ENCODE measurements at places on chromosomes 4 and X. TPM values are rescaled to one million over a fixed set of nuclear protein-coding genes. Genes with fewer than 3 reads are reported as not detected.

DNA sequence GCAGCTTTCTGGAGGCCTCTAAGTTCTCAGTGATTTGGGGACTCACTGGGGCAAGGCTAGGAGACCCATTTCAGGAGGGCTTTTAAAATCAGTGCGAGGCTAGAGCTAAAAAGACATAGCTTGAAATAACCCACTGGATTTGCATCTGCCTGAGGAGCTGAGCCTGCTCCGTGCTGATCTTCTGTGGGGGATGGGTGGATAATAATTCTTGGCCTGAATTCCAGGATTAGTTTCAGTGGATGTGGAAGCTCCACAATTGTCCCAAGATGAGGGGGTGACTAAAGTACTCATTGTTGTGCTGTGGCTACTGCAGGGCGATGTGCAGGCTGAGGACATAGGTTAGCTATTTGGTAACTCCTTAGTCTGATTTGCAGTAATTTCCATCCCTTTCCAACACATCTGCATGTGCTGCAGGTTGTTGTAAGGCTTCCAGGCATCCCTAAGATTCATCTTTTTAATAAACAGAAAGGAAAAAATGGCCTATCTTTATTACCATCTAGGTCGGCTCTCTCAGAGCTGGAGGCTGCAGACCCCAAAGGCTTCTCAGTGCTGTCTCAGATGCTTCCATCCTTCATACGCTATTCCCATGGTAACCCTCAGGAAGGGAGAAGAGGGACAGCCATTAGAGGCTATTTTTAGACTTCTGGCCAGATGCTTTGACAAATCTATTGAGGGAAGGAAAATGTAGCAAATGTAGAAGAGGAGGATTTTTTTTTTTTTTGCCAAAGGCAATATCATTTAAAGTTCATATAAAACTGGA, 63.4 kb downstream of the GRXCR1 start:
- ATAC-seq, result no peak

Gene ZFP92
- total RNA-seq, result 2.0 TPM

GRCh38 chr4:183478926-183479325, 25.9 kb upstream of the ING2 start:
- ATAC-seq, result no peak

Gene BMPR1B
- not detected for total RNA-seq

Gene RHOH
- total RNA-seq, result 107 TPM

Gene CLNK
- not detected for total RNA-seq

GRCh38 chr4:56425518-56425917, 9.9 kb downstream of the PPAT start:
- no peak for ATAC-seq

Gene SPOCK3
- not detected for total RNA-seq

Gene ADH1C
- not detected for total RNA-seq

Gene KLF8
- total RNA-seq, result 10.9 TPM

DNA sequence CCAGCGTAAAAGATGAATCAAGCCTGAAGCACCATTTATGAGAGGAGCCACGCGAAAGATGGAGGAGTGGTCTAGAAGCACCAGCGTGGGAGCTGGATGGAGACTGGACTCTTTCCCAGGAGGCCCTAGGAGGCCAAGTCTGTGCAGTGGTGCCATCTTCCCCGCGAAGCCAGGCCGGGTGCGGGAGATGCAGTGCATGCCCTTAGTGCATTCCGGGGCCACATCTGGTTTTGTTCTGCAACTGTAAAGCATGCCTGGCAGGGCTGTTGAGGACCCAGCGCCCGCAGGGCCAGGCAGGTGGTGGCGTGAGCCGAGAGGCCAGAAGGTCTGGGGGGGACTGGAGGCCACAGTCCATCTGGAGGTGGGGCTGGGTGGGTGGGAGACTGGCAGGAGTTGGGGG, 78.6 kb upstream of the ADRA2C start:
- no peak for ATAC-seq

DNA sequence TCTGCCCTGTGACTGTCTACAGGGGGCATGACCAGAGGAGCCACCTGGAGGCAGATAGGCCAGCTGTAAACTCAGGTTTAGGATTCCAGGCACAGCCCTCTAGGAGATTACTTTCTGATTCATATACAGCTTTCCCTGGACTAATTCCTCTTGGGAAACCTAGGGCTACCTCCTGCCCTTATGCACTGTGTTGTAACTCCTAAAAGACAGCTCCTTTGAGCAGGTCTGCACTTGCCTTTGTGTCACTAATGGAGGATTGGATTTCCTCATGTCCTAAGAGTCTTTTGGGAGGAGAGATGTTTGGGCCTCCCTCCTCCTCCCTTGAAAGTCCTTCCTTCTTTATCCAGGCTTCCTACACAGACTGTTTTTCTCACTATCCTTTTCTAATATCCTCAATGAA, 202.0 kb downstream of the PCDH19 start:
- ATAC-seq, result no peak

GRCh38 chrX:45508454-45508853, 307.8 kb upstream of the DIPK2B start:
- no peak for ATAC-seq

Gene IQSEC2
- 0.56 TPM for total RNA-seq

Gene PHEX
- total RNA-seq, result 1.9 TPM

- no peak for ATAC-seq
Observed at GRCh38 chr4:8710416-8710815, 117.9 kb downstream of the CPZ start.

- ATAC-seq, result no peak
Observed at GRCh38 chr4:184313702-184314659, 96.3 kb upstream of the ENPP6 start.

Gene RAB9B
- 1.3 TPM for total RNA-seq

- ATAC-seq, result no peak
Observed at GRCh38 chr4:46211406-46211805, 87.6 kb upstream of the GABRG1 start.

Gene CXCL10
- total RNA-seq, result 1.1 TPM

GRCh38 chrX:123647244-123647643, 85.6 kb downstream of the THOC2 start:
- ATAC-seq, result no peak

Gene HHIP
- not detected for total RNA-seq

- ATAC-seq, result no peak
Observed at GRCh38 chr4:73822389-73822788, 14.1 kb upstream of the CXCL6 start.

- no peak for ATAC-seq
Observed at GRCh38 chrX:20285511-20285910, 18.8 kb upstream of the RPS6KA3 start.

Gene GRPR
- total RNA-seq, result 0.19 TPM

Gene GPR50
- total RNA-seq, result not detected

- ATAC-seq, result no peak
Observed at GRCh38 chr4:132101526-132101925, 1047.6 kb upstream of the PCDH10 start.

DNA sequence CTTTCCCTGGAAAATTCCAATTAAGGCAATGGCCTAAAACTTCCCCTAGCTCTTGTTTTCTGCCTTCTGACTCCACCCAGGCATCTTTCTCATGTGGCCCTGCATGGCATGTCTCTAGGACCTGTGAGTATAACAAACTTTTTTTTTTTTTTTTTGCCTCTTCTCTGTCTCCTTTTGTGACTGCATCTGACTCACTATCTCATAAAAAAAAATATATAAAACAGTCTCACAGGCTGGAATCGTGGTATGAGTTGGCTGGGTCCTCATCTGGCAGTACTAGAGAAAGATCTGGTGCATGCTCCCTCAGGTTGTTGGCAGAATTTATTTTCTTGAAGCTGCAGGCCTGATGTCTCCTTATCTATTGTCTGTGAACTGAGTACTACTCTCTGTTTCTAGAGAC, 313.9 kb downstream of the TECRL start:
- no peak for ATAC-seq

Gene ZNF280C
- total RNA-seq, result 8.2 TPM

Gene PRKG2
- total RNA-seq, result not detected

Gene XKRX
- 0.34 TPM for total RNA-seq

DNA sequence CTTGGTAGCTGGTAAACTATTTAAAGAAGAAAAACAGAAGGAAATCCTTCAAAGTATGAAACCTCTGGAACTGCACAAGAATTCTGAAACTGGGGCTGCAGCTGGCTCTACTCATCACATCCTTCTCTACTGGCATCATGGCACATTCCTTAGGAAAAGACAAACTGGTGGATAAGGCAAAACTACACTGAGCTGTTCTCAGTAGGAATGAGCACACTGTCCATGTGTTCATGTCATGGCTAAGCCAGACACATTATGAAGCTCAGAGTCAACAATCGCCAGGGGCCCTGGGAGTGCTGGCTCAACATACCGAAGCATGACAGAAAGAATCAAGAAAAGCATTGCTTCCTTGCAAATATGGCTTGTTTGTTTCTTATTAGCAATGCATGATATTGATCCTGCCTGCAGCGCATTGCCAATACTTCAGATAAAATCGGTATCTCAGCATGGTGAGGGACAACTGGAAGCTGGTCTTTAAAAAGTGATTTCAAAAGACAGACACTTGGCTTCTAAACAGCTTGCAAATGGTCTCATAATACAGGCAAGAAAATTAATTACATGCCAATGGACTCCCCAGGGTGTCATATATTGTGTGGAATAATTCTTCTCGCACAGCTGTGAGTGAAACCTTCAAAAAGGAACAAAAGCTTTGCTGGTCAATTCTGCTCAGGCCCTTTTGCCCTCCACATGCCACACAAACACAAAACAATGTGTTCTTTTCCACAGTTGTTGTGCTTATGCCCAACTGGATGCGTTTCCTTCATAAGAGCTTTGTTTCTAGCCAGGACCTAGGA, 300.2 kb upstream of the VCX start:
- ATAC-seq, result no peak

DNA sequence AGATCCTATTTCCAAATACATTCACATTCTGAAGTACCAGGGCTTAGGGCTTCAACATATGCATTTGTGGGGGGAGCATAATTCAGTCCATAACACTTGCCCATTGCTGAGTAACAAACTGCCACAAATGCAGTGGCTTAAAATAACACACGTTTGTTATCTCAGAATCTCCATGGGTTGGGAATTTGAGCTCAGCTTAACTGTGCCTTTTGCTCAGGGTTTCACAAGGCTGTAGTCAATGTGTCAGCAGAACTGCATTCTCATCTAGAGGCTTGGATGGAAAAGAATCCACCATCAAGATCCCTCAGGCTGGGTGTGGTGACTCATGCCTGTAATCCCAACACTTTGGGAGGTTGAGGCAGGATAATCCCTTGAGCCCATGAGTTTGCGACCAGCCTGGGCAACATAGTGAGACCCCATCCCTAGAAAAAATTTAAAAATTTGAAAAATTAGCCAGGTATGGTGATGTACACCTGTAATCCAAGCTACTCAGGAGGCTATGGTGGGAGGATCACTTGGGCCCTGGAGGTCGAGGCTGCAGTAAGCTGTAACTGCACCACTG, 25.8 kb upstream of the TBL1X start:
- no peak for ATAC-seq

- ATAC-seq, result no peak
Observed at GRCh38 chrX:134572816-134573682, 85.2 kb downstream of the PLAC1 start.

DNA sequence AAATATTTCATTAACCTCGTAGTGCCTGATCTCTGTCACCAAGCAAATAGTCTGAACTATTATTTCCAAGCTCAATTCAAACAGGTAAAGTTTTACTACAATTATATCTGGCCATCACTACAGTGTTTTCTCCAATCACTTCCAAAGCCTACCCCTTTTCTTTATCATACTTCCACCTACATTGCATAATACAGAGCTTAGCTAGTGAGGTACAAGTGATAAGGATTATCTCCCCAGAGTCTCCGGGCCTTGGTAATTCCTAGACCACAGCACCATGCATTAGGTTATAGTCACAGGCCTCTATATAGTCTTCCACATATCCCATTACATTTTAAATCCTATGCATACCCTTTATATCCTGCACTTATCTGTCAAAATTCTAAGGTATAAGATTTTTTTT, 154.2 kb downstream of the SNCA start:
- no peak for ATAC-seq

DNA sequence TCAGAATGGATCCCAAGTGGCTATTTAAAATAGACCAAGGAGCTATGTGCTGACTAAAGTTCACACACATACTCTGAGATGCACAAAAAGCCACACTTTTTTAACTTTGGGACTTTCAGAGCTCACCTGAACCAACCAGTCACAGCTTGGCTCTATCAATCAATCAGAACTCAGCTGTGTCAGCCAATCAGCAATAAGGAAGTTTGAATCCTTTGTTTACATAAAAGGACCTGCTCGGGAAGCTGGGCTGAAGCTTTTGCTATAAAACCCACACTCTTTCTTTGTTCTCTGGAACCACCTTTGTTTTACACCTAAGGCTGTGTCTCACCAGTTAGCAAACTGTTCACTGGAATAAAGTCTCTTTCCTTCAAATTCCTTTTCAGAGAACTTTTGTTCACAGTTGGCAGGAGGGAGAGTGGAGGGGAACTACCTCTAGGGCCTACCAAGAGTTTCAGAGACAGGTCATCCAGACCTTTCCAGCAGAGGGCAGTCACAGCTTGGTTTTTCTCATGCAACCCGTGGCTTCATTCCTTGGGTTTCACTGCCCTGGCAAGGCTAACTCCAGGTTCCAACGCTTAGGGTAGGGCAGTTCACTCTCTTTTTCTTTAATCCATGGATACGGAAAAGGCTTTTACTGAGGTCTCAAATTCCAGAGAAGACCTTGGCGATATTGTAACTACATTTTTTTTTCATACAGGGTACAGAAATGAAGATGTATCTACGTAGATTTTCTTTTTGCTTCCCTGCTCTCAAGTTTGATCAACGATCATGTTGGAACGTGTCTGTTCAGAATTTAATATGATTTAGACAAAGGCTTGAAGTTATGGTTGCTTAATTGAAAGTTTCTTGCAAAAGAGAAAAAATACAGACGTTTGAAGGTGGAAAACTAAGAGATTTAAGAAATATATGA, 80.7 kb downstream of the GPRIN3 start:
- ATAC-seq, result peak; percentile 74

Gene IL15
- 2.7 TPM for total RNA-seq

- no peak for ATAC-seq
Observed at GRCh38 chr4:188459381-188459780, 320.1 kb downstream of the TRIML1 start.

Gene COL4A6
- total RNA-seq, result not detected

Gene UGT2B10
- total RNA-seq, result not detected

Gene NLRP2B
- total RNA-seq, result not detected

Gene ATP2B3
- not detected for total RNA-seq

GRCh38 chr4:185204238-185204910, 574 bp upstream of the CFAP97 start:
- no peak for ATAC-seq

GRCh38 chr4:160709026-160709425, 1454.8 kb downstream of the FSTL5 start:
- no peak for ATAC-seq

All from activated T-helper 17 cell treated with anti-CD3 and anti-CD28 coated beads, Interleukin-2, amount 50 U/mL, for 72 hours (primary cell).